ENCODE measurements at places on chromosomes 3 and 15. TPM values are rescaled to one million over a fixed set of nuclear protein-coding genes. Genes with fewer than 3 reads are reported as not detected.
A peak's percentile ranks its signal among the peaks of the same experiment; 100 is the strongest.

DNA sequence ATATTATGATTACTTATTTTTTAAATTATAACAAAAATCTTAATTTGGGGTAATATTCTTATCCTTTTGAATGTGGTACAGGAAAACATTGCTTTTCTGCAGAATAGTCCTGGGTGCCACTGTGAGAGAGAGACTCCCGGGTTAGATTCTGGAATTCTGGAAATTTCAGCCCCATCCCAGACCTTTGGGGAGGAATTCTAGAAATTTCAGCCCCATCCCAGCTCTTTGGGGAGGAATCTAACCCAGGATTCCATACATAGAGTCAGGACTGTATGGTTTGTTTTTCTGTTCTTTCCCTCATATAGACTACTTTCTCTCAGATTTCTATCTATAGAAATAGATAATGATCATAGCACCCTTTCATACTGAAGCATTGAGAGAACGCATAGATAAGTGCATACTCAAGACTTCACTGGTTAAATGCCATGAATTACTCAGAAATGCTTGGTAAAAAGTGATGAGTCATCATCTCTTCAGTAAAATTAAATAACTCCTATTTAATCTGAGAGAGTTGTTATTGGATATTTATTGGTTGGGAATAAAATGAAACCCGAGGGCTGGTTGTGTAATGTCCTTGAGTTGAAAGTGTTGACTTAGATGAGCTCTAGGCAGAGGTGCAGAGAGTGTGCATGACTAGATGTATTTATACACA lies 8.3 kb downstream of the EIF2AK4 start:
- no peak for DNase-seq

DNA sequence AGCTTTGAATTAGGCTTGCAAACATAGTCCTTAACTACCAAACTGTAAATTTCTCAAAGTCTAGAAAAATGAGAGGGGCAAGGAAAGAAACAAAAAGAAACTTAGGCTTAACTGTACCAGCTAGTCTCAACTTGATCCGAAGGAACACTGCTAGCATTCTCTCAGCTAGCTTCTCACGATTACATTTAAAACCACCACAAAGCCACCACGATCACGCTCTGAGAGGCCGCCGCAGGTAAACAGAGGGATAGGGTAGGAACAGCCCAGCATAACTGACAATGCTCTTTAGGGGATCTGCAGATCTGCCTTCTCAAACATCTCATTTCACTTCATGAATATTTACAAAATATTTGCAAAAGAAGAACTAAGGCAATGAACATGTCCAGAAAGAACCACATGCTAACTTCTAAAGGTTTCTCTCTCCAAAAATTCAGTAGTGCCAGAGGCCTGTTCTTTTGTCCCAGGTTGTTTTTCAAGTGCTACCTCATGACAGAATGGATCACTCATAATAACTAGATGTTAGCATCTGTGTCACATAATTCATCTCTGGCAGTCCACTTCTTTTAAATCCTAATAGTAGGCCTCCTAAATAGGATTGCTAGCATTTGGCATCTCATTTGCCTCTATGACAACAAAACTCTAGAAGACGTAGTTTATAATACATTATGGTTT lies 18.9 kb downstream of the VGLL4 start:
- no peak for DNase-seq

DNA sequence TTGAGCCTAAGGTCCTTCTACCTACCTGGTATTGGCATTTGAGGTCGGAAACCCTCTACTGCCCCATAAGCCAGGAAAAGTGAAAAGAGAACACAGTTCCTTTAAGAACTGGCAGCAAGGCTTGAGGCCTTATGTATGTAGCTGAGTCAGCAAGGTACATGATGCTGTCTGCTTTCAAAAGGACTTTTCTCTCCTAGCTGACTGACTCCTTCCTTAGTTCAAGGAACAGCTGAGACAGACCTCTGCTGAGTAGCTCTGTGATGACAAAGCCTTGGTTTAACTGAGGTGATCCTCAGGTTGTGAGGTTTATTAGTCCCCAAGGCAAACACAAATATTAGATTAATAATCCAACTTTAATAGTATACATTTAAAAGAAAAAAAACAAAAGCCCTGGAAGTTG lies 45.8 kb downstream of the ADPGK start:
- no peak for DNase-seq

DNA sequence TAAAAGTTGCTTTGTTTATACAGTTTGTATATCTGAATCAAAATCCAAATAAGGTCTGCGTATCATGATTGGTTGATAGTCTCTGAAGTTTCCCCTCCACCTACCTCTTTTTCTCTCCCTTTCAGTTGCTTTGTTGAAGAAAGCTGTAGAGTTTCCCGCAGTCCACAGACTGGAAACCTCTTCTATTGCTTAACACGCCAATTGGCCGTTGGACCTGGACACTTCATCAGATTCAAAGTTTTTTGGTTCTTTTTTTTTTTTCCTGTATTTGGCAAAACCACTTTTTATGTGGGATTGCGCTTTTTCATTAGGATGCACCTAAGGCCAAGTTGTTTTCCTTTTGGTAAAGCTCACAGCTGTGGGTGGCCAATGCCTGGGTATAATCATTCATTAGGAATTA lies 14.5 kb upstream of the TM4SF1 start:
- DNase-seq: no peak

DNA sequence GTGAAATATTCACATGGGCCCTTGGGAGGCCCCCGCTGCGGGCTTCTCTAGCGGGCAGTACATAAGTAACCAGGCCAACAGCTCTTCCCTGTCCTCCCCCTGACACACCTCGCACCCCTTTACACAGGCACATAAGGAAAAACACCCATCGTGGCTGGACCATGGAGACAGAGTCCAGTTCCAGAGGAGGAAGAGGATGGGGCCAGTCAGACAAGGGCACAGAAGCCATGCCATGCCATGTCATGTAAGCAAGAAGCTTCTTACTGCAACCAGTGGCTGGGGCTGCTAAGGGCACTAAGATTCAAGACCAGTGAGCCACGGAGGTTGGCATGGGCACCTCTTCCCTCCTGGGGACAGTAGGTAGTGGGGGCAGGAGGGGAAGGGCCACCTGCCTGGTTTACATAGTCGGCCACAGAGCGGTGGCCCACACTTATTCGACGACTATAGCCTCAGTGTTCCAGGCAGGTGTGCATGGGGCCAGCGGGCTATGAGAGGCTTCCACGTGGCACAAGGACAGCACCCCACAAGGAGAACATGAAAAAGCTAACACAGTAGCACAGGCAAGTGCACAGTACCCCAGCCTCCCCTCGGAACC lies 5.7 kb upstream of the CYP11A1 start:
- DNase-seq: no peak

DNA sequence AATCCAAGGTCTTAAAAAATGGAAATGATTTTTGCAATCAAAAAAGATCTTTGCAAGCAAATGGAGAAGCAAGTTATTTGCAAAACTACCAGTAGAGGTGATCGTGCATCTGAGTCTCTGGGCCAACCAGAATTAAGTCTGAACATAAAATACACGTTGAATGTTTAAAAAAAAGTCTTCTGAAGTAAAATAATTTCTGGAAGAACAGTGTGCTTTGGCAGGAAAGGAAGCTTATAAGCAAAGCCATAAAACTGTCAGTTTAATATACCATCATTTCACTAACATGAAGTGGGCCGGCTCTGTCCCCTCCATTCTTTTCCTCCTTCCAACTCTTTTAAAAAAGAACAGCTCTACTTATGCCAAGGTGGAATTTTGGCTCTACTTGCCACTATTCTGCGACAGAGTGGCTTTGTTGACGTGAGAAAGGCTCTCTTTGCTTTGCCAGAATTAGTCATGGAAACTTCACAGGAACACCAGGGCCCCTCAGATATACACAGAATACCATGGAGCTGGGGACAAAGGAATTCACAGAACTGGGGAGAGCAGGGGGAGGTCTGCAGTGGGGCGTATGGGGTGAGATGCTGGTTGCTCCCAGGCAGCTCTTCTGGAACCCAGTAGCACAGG lies 29.8 kb downstream of the FSTL1 start:
- DNase-seq: no peak

- no peak for DNase-seq
These were observed 5.4 kb upstream of the KBTBD12 start for GRCh38 chr3:127909646-127910045.

DNA sequence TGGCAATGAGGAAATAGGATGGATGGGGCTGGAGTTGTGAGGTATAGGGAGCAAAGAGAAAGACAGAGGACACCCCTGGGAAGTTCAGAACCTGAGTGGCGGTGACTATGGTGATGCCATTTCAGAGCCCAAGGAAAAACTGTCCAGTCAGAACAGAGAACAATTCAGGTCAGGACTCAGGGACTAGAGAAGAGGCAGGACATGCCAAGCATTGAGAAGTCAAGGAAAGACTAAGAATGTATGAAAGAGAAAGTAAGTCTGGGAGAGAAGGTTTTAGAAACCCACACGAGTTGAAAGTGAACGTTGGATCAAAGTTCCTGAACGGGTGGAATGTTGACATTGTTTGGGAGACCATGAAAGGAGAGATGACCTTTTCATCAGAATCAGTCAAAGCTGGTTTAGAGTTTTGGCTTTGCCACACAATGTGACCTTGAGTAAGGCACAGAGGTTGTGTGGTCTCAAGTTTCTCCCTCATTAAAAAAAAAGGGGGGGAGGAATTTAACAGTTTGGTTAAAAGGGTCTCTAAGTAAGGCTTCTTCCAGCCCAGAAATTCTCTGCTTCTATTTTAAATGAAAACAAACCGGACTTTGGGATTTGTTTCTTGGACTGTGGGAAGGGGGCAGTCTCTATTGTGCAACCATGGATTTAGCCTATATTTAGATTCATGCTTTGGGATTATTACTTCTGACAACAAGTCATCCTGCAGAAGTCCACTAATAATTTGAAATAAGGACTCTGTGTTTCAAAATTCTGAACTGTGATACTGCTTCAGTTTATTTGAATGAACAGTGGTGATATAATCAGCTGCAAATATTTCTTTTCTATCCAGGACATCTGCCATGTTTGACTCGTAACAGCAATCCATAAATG lies 315.9 kb upstream of the TBL1XR1 start:
- no peak for DNase-seq

- DNase-seq: no peak
These were observed 165.1 kb upstream of the GOLIM4 start for GRCh38 chr3:168260859-168261258.

DNA sequence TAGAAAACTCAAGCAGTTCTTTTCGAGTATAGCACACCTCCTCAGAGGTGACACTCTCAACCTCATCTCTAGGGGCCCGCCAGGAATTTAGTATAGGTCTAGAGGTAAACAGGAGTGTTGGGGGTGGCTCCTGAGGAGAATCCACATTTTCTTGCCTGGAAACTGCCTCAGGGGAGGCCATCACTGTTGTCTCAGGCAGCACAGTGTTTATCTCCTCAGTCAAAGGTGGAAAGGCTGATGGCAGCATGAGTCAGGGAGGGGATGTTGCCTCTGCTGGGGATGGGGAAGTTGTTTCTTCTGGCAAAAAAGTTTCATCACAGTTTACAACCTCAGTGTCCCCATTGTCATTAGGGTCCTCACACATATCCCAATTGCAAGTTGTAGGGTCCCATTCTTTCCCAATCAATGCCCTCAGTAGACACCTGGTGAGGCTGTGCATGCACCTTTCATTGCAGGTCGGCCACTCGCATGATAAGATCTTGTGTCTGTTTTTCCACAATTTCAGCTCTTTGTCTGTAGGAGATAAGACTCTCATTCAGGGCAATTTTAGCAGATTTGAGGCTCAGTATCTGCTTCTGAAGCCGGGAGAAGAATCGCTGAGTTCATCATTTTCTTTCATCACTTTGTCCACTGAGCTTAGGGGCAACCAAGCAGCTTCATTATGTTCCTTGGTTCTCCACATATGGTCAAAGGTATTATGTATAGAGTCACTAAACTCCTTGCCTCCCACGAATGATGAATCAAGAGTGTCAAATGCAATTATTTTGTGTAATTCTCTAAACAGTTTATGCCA lies 25.8 kb downstream of the NAALADL2 start:
- no peak for DNase-seq

- DNase-seq: peak; percentile 19
These were observed 419.6 kb upstream of the TGFBR2 start for GRCh38 chr3:30186741-30187219.

GRCh38 chr15:75176396-75176761 lies 25.3 kb upstream of the C15orf39 start:
- DNase-seq: no peak

DNA sequence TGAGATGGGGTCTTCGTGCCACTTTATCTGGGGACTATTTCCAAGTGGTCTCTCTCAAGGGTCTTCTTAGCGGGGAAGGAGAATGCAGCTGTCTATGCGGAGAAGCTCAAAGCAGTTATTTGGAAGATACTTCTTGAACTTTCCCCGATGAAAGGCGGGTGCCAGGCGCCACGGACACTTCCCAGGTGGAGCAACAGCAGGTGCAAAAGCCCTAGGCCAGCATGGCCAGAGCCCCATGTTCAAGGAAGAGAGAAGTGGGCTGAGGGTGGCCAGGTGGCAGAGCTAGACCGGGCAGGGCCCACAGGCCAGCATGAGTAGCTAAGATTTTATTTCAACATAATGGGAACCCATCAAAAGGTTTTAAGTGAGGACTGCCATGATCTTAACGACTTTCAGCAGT lies 232.8 kb downstream of the PDZRN3 start:
- DNase-seq: no peak

- DNase-seq: no peak
These were observed 62.5 kb downstream of the TBL1XR1 start for GRCh38 chr3:177134816-177135210.

- DNase-seq: no peak
These were observed 123.7 kb upstream of the IGSF10 start for GRCh38 chr3:151584566-151584965.

- DNase-seq: no peak
These were observed 39.3 kb downstream of the PLD1 start for GRCh38 chr3:171770689-171771620.

GRCh38 chr15:82663186-82663600 lies 16.0 kb upstream of the CPEB1 start:
- DNase-seq: no peak

- no peak for DNase-seq
These were observed 1057.2 kb downstream of the NAALADL2 start for GRCh38 chr3:175916191-175916934.

DNA sequence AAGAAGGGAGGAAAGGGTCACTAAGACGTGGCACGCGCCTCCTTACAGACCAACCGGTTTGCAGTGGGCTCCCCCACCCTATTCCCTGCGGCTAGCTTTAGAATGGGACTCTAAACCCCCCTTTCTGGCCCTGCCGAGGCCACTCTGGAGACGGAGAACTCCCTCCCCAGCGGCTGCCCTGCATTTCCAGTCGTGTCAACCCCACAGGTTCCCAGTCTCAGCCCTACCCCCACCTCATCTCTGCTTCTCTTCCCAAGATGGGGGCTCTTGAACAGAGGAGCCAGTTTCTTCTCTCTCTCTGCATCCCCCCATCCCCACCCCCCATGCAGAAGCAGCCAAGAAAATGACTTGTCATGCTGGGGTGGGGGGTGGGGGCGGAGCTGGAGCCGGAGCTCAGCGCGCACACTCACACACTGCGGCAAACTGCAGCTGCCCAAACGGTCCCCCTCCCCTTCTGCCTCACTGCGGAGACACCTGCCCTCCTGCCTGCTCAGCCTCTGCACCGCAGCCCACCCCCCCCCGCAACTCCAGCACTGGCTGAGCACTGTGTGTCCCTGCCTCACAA lies 871 bp downstream of the MAP1A start:
- DNase-seq: no peak

Gene PBRM1
- 22.9 TPM for total RNA-seq

Gene GPX1
- 134 TPM for total RNA-seq

Gene AADACL2
- not detected for total RNA-seq

Gene CCRL2
- total RNA-seq: 0.97 TPM

Gene TMCO5A
- not detected for total RNA-seq

Gene OCA2
- 0.63 TPM for total RNA-seq

Gene SOX2
- total RNA-seq: not detected

Gene RGMA
- 217 TPM for total RNA-seq
